Urothelium cell line (cell line): ENCODE measurements at places on chromosomes 12 and 14.

- no peak for DNase-seq
These were observed 48.4 kb downstream of the ATL1 start for GRCh38 chr14:50608302-50608851.

GRCh38 chr14:104385111-104385510 is 194.5 kb upstream of the C14orf180 start:
- no peak for DNase-seq

DNA sequence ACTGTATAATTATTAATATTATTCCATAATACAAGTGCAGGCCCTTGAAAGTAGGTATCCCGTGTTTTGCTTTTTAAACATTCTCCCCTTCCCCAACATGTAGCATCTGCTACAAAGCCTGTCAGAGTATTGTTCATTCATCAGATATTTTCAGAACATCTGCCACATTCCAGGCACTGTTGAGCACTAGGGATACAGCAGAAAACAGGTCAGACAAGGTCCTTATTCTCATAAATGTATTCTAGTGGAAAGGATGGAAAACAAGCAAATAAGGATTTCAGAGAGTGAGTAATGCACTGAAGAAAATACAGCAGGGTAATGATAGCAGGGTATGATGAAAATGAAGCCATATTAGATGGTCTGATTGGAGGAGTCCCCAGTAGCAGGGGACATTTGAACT is 3.8 kb downstream of the ERP29 start:
- no peak for DNase-seq

DNA sequence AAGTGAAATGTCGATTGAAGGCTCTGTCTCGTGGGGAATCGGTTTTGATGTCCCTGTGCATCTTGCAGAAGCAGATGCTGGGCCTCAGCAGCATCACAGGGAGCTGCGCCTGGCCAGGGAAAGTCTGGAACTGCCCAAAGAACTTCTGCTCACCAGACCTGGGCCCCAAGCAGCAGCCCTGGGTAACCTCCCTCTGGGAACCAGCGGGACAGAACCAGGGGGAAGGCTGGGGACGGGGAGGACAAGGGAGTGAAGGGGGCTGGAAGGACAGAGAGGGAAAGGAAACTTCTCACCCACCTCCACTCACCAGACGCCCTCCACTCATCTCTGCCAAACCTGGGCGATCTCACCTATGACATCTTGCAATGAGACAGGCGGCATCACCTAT is 26.8 kb upstream of the C14orf180 start:
- DNase-seq: no peak

DNA sequence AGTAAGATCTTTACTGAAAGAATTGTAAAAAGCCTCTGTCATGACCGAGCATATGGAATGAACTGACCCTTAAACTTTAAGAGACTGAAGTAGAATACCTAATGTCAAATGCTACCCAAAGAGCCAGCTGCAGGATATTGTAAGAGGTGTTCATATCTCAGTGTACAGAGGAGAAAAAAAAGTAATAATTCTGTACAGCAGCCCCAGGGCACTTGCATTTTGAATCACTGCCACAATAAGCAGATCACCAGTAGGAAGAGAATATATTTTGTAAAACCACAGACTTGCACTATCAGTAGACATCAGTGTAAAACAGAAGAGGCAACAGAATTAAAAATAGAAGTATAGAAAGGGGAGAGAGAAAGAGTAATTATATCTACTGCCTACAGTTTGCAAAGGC is 162.6 kb downstream of the PPFIA2 start:
- DNase-seq: no peak

DNA sequence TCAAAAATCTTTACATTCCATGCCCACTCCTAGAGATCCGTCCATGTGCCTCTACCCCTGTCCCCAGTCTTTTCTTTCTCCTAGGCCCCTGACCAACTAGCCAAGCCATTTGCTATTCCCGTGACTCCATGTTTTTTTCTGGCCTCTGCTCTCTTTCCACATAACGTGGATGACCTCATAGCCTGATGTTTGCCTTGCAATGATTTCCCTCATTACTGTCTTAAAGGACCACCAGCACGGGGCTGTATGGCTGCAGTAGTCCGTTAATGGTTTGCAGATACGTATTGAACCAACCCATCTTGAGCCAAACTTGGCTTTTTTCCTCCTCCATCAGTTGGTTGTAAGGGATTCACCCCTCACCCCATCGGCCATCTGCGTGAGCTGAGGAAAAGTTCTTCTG is 226.0 kb downstream of the PCNX1 start:
- no peak for DNase-seq

- peak; percentile 45 for DNase-seq
These were observed 2.2 kb downstream of the PDZRN4 start for GRCh38 chr12:41190338-41190737.

DNA sequence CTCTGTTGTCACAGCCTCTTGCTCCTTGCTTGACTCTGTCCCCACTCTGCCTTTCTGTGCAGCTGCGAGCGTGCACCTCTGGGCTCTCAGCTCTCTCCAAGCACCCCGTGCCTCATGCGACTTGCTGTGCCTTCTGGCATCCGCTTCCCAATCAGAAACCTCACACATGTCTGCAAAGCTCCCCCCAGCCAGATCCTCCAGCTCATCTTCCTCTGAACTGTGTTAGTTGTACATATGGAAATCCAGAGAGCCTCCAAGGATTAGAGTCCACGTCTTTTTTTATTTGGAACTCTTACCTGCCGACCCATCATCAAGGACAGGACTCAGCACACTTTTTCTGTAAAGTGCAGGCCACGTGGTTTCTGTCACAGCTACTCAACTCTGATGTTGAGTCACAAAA is 70.5 kb downstream of the ANO2 start:
- DNase-seq: no peak

- no peak for DNase-seq
These were observed 28.7 kb downstream of the BMAL2 start for GRCh38 chr12:27361372-27361771.

- DNase-seq: no peak
These were observed 27.9 kb upstream of the PTPRR start for GRCh38 chr12:70948236-70948975.

DNA sequence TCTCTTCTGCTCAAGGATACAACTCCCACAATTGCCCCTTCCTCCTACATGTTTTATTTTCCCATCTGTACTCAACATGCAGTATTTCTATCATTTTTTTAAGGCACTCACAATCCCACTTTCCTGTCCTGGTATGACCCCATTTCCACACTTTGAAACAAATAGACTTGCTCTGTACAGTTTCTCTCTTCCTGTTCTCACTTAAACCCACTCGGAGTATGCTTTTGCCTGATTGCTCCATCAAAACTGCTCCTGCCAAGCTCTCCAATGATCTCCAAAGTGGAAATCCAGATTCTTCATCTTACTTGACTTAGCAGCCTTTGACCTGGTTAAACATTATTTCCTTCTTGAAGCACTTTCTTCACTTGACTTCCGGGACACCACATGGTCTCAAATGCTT is 384.5 kb downstream of the SEC23A start:
- no peak for DNase-seq

DNA sequence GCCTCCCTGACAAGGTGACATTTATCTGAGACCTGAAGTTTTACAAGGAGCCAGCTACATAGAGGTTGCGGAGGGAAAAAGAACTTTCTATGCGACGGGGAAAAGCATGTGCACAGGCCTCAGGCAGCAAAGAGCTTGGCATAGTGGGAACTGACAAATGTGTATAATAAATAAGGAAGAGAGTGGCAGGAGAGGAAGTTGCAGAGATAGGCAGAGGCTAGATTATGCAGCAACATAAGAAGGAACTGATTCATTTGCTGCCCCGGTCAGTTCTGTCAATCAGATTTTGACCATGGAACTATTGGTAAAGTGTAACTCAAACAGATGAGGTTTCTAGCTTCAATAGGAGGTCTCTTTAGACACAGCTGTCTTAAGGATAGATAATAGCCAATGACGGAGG is 33.7 kb upstream of the RIC8B start:
- DNase-seq: no peak

DNA sequence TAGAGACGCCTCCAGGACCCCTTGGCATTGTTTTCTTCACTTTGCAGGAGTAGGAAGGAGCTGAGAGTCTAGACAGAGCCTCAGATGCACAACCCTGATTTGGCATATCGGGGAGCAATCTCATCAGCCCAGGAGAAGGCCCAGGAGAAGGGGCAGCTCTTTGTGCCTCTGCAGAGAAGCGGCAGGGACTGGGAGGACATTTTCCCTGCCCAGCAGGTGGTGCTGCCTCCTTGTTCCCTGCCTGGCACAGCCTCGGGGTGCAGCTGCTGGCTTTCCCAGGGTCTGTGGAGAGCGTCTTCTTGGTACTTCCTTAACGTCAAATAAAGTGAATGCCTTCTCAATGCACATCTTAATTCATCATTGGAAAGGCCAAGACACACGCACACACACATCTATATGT is 419.5 kb downstream of the TMEM121 start:
- DNase-seq: no peak
